Neural progenitor cell (in vitro differentiated cells): ENCODE measurements at places on chromosomes 7 and 10.

DNA sequence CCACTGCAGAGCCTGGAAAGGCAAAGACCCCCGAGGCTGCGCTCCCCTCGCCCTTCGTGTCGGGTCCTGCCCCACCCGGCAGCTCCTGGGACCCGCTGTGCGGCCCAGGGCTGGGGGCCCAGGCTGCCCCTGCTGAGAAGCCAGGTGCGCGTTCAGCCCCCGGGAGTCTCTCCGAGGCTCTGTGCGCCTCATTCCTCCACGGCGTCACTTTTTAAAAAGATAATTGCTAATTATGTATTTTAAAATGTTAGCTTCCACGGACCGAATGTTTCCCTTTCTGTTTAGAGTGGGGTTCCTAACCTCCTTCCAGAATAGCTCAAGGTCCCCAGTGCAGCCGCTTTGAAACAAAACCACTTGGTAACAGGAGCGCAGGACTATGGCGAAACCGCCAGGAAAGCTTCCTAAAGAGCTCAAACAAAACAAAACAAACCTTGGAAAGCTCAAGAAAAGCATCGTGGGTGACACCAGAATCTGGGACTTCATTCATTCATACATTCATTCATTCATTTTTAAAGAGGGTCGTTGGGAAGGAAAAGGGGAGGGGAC lies 45.6 kb downstream of the PDIA4 start:
- peak; percentile 69 for DNase-seq

GRCh38 chr10:986137-986825 lies 2.0 kb upstream of the GTPBP4 start:
- DNase-seq, result no peak

- DNase-seq, result no peak
Observed at GRCh38 chr7:124792696-124793095, 27.1 kb upstream of the GPR37 start.

GRCh38 chr7:150378115-150378852 lies 846 bp upstream of the ZNF775 start:
- DNase-seq, result peak; percentile 94
